ENCODE measurements at places on chromosomes 12 and 14. TPM values are rescaled to one million over a fixed set of nuclear protein-coding genes. Genes with fewer than 3 reads are reported as not detected.

TNFAIP2 gene
- 92.8 TPM for polyA plus RNA-seq

SERPINA10 gene
- not detected for polyA plus RNA-seq

LRP6 gene
- polyA plus RNA-seq = 11.5 TPM

MYF6 gene
- 2.1 TPM for polyA plus RNA-seq

ZC2HC1C gene
- 233 TPM for polyA plus RNA-seq

BTG1 gene
- polyA plus RNA-seq = 65.3 TPM

PLEK2 gene
- polyA plus RNA-seq = 7.1 TPM

ANHX gene
- 6.9 TPM for polyA plus RNA-seq

CD163 gene
- 36.1 TPM for polyA plus RNA-seq

SYT10 gene
- polyA plus RNA-seq = 1.9 TPM

LAG3 gene
- 6.3 TPM for polyA plus RNA-seq

SIX4 gene
- 1.6 TPM for polyA plus RNA-seq

Data from testis (tissue), 5 donors.